ENCODE measurements at places on chromosomes 11 and 22. TPM values are rescaled to one million over a fixed set of nuclear protein-coding genes. Genes with fewer than 3 reads are reported as not detected.

The SLC22A9 gene
- not detected for total RNA-seq

GRCh38 chr11:112925516-112926310 lies 35.5 kb upstream of the NCAM1 start:
- H3K4me3 ChIP-seq, result no peak overlapping the region
- H3K36me3 ChIP-seq, result no peaks in the 10 kb centered on the region
- H3K27me3 ChIP-seq, result peaks cover 5% of the 10 kb centered on the region
- no peaks in the 10 kb centered on the region for H3K4me1 ChIP-seq
- H3K27ac ChIP-seq, result no peak overlapping the region

DNA sequence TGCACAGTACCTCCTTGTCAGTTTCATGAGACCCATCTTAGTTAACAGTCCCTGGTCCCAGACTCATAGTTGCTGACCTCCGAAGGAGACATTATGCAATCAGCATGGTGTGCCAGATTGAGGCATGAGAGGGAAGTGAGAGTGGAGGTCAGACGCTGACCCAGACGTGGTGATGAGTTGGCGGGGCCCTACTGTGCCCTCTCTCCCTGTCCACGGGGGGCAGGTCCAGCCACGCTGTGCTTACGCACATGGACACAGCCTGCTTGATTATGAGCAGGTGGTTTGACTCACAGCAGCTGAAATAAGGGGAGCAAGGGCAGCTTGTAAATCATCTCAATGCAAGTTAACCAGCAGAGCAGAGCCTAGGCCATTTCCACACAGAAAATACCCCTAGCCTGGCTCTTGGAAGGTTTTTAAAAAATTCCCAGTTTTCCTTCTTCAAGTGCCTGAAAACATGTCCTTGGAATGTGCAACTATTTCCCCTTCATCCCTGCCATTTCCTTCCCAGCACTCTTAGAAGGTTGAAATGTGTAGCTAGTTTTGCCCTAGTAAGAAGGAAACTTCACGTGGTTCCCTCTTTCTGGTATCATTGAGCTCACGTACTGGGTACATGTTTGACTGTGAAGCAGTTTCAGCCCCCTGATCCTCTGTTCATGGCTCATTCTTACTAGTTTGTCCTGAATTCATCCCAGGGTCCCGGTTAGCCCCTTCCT lies 122.6 kb upstream of the SORL1-AS1 start:
- H3K27me3 ChIP-seq, result no peaks in the 10 kb centered on the region
- H3K27ac ChIP-seq, result peak overlapping the region; percentile 44
- H3K4me3 ChIP-seq, result no peak overlapping the region
- H3K36me3 ChIP-seq, result peaks cover 43% of the 10 kb centered on the region
- no peak for DNase-seq

GRCh38 chr11:68751331-68751856 lies at the start of gene TESMIN:
TESMIN (minus strand) TSS chr11:68751520; CDS start chr11:68750660, 860 bp downstream.
- no peaks in the 10 kb centered on the region for H3K27me3 ChIP-seq
- no peak within 1 kb of the TSS for H3K4me3 ChIP-seq
- no peaks in the 10 kb centered on the region for H3K36me3 ChIP-seq
- H3K4me1 ChIP-seq, result no peaks in the 10 kb centered on the region

GRCh38 chr22:39655831-39656230 lies 85.3 kb downstream of the CACNA1I start:
- no peak overlapping the region for H3K4me3 ChIP-seq
- H3K27ac ChIP-seq, result peak overlapping the region; percentile 18
- no peak for DNase-seq
- peaks cover 21% of the 10 kb centered on the region for H3K27me3 ChIP-seq

DNA sequence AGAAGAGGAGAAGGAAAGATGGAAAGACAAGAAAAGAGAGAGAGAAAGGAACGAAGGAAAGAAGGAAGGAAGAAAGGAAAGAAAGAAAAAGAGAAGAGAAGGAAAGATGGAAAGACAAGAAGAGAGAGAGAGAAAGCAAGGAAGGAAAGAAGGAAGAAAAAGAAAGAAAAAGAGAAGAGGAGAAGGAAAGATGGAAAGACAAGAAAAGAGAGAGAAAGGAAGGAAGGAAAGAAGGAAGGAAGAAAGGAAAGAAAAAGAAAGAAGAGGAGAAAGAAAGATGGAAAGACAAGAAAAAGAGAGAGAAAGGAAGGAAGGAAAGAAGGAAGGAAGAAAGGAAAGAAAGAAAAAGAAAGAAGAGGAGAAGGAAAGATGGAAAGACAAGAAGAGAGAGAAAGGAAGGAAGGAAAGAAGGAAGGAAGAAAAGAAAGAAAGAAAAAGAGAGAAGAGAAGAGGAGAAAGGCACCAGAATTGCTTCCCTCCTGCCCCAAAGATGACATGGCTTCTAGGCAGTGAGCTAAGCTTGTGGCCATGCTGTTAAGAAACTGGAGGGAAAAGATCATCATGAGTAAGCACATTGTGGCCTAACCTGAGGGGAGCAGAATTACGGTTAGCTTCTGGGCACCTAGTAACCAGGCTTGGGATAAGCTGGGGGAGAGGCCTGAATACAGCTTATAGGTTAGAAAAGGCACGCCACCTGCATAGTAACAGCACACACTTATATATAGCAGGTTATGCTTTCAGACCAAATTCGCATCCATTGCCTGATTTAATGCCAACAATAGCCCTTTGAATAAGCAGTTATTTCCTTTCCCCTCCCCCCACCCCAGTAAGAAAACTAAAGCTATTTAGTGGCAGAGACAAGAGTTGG lies 2.3 kb upstream of the ST3GAL4 start:
- H3K4me3 ChIP-seq, result peak overlapping the region; percentile 54
- no peaks in the 10 kb centered on the region for H3K36me3 ChIP-seq
- peaks cover 14% of the 10 kb centered on the region for H3K4me1 ChIP-seq

DNA sequence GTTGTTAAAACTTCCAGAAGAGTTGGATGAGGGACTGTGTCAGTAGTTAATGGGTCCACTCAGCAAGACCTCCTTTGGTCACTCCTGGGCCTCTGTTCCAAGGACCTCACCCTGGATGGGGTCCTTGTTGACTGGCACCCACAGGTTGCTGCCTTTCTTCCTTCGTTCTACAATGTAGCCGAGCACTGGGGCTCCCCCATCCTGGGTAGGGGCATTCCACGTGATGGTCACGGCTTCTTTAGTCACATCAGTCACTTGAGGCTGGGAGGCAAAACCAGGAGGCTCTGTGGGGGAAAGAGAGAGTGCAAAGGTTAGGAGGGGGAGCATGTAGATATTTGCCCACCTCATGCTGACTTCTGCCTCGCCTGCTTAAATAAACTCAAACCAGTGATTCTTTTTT lies 12.0 kb downstream of the TMEM86A start:
- peaks cover 31% of the 10 kb centered on the region for H3K27me3 ChIP-seq
- H3K36me3 ChIP-seq, result no peaks in the 10 kb centered on the region
- H3K4me3 ChIP-seq, result no peak overlapping the region
- peaks cover 18% of the 10 kb centered on the region for H3K4me1 ChIP-seq
- DNase-seq, result no peak

The SAA1 gene
- total RNA-seq, result not detected

The SLC22A12 gene
- not detected for total RNA-seq

The TMPRSS5 gene
- total RNA-seq, result 2.8 TPM

DNA sequence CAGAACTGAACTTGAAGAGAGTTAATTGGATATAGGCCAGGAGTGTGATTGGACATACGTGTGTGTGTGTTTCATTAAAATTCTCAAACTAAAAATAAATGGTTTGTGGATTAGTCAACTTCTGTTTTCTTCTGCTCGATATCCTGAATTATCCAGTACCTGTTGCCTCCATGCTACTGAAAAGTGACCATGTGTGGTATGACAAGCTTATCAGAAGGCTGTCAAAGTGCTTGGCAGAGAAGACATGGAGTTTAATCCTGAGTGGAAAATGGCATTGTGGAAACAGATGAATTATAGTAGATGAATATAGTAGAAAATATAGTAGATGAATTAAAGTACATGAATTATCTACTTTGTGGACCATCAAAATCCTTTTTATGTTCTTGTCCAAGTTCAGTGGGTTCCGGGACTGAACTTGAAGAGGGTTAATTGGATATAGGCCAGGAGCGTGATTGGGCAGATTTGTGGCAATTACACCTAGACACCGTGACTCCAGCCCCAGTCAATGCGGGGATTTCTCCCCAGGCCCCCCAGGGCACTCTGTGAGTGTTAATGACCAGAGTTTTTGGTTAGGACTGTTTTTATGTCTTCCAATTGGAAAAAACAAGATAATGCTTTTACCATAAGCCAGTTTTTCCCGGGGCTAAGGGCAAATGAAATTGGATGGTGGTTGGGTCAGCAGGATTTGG lies 30.1 kb downstream of the GRAMD1B start:
- DNase-seq, result no peak
- no peaks in the 10 kb centered on the region for H3K27me3 ChIP-seq
- peaks cover 66% of the 10 kb centered on the region for H3K36me3 ChIP-seq
- no peak overlapping the region for H3K4me3 ChIP-seq
- peaks cover 14% of the 10 kb centered on the region for H3K4me1 ChIP-seq

DNA sequence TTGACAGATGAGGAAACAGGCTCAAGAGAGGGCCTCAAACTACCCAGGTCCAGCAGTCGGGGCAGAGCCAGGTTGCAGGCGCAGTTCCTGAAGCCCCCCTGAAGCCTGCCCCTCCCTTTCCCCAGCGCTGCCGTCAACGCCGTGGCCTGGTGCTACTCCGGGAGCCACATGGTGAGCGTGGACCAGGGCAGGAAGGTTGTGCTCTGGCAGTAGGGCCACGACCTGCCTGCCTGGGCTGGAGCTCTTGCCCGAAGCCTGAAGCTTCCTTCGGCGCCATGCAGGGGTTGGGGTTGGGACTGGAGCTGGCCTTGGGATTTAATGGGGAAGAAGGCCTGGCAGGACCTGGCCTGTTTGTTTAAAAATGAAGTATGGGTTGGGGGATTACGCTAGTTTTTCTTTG lies 15.0 kb downstream of the ATG16L2 start:
- H3K36me3 ChIP-seq, result no peaks in the 10 kb centered on the region
- no peaks in the 10 kb centered on the region for H3K27me3 ChIP-seq
- peak; percentile 43 for DNase-seq
- H3K4me3 ChIP-seq, result no peak overlapping the region

DNA sequence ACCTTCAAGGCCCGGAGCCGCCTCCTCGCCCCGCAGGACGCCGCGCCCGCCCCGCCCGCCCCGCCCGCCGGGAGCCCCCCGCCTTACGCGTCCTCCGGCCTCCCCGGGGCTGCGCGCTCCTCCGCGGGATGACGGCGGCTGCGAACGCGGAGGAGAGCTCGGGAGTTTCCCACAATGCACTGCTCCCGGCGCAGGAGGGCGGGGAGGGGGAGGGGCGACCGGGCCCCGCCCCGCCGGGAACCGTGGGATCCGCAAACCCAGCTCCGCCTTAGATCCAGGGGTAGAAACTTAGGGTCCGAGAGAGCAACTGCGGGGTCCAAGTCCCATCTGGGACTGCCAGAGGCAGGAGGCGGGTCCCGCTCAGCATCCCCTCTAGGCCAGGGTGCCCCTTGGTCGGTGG lies at the start of gene CEND1:
TSS of gene CEND1 (minus strand) at position 148 of the 400 bp plus-strand sequence. CDS start 1,514 bp downstream, outside the sequence.
- peaks cover 8% of the 10 kb centered on the region for H3K36me3 ChIP-seq
- H3K27me3 ChIP-seq, result no peaks in the 10 kb centered on the region
- H3K4me3 ChIP-seq, result no peak within 1 kb of the TSS
- H3K27ac ChIP-seq, result no peak within 1 kb of the TSS
- no peaks in the 10 kb centered on the region for H3K4me1 ChIP-seq
